ENCODE measurements at places on chromosomes 16 and 17.

GRCh38 chr17:17141860-17142552, 64.1 kb downstream of the PLD6 start:
- DNase-seq: peak; percentile 33

DNA sequence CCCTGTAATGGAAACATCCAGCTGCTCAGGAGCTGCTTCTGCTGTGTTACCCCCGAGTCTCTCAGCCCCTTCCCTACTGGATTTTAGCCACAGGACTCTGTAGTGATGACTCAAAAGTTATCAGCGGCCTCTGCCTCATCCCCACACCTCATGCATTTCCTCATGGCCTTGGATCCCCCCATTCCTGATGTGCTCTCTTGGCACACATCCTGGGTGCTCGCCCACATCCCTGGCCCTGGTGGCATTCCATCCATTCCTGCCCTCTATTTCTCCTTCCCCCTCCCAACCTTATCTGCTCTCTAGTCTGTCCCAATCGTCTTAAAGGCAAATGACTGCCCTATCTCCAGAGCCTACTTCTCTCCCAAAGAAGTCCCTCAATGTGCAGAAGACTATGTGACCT, 24.6 kb downstream of the MARF1 start:
- no peak for DNase-seq

DNA sequence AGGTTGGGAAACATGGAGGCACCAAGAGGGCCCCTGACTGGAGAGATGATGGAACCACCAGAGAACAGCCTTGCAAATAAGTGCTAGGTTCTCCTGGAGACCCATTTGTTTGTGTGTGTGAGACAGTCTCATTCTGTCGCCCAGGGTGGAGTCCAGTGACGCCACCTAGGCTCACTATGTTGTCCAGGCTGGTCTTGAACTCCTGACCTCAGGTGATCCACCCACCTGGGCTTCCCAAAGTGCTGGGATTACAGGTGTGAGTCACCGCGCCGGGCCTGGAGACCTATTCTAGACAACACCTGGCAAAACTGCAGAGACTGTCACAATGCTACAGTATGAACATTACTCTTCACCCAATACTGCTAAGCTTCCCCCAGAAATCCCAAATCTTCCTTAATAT, 1.5 kb downstream of the NPLOC4 start:
- no peak for DNase-seq

DNA sequence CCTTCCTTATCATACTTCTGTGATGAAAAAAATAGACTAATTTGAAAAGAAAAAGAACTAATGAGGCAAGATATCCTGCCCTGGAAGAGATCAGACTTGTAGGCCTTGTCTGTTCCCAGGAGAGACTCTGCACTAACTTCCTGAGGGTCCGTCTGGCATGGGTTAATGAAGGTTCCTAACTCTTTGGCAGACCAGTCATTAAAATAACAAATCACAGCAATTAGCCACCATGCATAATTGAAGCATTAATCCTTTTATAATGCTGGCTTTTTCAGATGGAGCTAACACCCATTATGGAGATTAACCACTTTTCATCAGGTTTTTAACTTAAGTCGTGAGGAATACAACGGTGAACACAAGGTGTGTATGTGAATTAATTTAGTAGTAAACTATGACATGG, 10.4 kb upstream of the KRT10 start:
- DNase-seq: no peak

GRCh38 chr17:82837586-82838320, 2.1 kb downstream of the ZNF750 start:
- DNase-seq: no peak

GRCh38 chr16:73317321-73317857, 269.5 kb upstream of the ZFHX3 start:
- no peak for DNase-seq

DNA sequence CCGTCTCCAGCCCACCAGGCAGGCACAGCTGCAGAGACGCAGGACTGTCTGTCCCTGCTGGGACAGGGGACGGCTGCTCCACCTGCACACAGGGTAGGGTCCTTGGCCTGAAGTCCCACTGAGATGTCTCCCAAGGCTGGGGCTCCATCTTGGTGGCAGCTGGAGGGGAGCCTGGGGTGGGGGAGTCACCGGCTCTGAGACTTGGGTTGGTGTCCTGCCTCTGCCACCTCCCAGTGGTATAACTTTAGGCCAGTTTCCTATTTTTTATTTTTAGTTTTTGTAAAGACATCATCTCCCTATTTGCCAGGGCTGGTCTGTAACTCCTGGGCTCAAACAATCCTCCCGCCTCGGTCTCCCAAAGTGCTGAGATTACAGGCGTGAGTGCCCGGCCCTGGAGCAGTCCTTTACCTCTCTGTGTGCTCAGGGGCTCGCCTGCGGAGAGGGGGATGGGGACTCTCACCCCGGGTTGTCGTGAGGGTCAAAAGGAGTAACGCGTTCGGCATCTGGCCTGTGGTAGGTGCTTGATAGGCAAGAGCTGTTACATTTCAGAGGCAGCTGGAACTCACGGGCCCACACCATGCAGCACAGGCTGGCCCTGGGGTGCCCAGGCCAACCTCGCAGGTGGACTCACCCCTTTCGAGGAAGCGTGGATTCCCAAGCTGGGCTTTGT, 46.6 kb upstream of the DOC2B start:
- no peak for DNase-seq

GRCh38 chr16:59210955-59211541, 476.9 kb upstream of the GOT2 start:
- no peak for DNase-seq

GRCh38 chr17:45580924-45581323, 90.4 kb upstream of the PLEKHM1 start:
- DNase-seq: no peak

- DNase-seq: no peak
Measured at GRCh38 chr17:77327566-77328464, 187.0 kb downstream of the SEC14L1 start.

- peak; percentile 77 for DNase-seq
Measured at GRCh38 chr17:43006639-43007551, at the start of gene IFI35. Gene IFI35 (plus strand): TSS chr17:43006784. CDS start chr17:43006948, 164 bp downstream.

GRCh38 chr17:57441270-57441600, 184.9 kb downstream of the MSI2 start:
- DNase-seq: no peak
